ENCODE measurements at places on chromosomes 5 and 9.

GRCh38 chr9:85554349-85554748 is 187.4 kb downstream of the AGTPBP1 start:
- no peak for DNase-seq

- no peak for DNase-seq
These were observed 53.1 kb downstream of the LIX1 start for GRCh38 chr5:97089149-97089801.

- no peak for DNase-seq
These were observed 14.4 kb downstream of the PDE6A start for GRCh38 chr5:149930043-149930748.

DNA sequence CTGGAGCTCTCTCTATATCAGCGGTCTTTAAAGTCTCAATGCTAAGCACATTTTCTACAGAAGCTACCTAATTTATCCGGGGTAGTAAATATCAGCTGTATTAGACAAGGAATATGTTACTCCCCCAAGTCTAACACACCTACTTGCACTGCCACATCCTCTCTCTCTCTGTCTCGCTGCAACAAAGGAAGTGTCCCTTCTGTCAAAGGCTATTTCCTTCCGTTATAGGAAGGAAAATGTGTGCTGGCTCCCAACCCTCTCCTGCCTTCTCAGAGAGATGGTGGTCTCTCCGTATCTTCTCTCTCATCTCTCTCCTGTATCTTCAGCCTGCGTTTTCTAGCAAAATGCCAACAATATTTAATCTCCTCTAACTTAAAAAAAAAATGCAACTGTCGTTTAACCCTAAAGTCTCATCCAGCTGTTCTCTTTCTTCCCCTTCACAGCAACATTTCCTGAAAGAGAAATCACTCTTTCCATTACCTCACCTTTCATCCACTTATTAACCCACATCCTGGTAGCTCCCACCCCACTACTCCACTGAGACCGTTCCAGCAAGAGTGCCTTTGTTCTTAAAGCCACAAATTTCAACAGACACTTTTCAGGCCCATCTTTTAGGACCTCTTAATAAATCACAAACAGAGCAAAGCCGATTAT is 2.3 kb downstream of the TTF1 start:
- no peak for DNase-seq

GRCh38 chr9:7542126-7542525 is 257.5 kb downstream of the DMAC1 start:
- no peak for DNase-seq

All from T1000 (cell line).